CD4-positive, alpha-beta T cell treated with Interferon alpha-2 for 1 hour (primary cell): ENCODE measurements at places on chromosomes 7 and 10.

DNA sequence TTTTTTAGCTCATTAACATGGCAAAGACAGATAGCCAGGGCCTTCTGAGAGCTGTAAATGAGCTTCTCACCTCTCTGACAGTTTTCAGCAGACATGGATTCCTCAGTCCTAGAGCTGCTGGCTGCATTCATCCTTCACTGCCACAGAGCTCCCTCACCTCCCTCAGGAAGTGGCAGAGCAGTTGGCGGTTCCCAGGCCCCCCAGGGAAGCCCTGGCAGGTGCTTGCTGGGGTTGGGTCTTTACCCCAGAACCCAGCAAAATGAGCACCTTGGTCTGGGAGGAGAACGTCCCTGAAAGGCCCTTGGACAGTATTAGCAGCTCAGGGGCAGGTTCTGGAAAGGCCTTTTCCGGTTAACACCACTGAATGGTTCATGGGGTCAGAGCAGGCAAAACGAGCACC is 288.0 kb downstream of the PTPRN2 start:
- no peak for DNase-seq

DNA sequence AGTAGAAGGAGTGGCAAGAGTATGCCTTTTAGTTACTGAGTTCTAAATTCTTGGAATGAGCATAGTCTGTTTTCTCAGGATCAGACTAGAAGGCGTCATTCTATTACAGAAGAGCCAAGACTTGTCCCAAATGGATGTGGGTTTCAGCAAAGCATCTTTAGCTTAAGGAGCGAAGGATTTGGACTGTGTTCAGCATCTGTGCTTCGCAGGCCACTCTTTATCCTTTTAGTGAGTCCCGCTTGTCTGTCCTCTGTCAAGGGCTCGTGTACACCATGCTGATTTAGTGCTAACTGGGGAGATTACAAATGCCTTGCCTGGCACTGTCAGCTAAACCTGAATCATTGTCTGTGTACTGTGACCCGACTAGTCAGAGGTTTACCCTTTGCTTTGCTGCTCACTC is 465.7 kb downstream of the AUTS2 start:
- DNase-seq, result no peak

DNA sequence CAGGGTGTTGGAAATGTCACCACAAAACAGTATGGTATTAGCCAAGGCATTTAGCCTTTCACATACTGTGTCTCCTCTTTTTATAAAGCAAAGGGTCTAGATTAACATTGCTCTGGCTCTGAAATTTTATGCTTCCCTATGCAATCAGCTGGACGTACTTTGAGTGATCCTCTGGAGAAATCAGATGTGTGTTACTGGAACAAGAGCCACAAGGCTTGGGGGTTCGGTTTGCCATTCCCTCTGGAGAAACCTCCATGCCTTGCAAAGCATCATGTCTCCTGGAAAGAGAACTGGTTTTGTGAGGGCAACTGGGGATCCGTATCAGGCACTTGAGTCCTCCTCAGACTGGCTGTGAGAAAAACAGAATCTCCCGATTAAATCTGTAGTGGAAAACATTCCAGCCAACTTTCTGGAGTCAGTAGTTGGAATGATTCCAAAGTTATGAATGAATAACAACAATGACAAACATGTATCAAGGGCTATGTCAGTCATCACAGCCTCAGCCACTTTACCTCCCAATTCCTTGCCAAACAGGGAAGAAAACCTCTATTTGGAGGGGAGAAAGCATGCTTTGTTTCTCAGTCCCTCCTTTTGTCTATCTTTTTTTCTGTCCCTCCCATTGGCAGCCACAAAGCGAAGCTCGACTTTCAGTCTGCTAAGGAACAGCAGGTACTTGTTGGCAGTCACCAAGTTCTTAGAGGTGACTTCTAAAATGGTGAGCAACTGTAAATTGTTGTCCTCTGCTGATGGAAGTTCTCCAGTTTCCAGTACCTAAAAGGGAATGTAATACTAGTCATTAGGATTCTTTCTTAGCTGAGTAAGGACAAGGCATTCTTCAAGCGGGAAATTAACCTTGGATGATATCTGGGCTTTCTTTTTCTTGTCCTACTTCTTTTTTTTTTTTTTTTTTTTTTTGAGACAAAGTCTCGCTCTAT is 864.8 kb upstream of the AUTS2 start:
- DNase-seq, result no peak

DNA sequence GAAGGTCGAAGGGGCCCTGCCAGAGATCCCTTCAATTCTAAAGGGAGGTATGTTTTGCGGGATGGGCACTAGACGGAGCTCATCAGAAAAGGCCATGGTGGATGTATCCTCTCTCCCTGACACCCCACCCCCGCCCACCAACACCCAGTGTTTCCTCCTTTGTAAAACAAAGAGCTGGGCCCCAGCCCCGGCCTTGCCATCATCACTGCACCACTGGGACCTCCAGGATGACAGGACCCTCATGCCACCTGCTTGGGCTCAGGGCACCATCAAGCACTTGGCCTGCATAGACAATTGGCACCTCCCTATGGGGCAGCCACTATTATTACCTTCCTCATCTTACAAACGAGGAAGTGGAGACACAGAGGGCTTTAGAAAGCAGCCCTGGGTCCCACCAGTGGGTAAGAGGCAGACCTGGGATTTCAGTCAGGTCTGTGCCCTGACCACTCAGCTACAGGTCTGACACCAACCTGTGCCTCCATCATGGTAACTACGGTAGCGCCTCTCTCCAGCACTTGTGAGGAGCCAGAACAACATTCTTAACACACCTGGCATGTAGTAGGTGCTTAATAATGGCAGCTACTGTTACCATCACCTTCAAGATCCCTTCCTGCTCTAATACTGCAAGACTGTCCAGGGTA is 2.0 kb downstream of the CALML3 start:
- no peak for DNase-seq

GRCh38 chr7:78703391-78703790 is 750.1 kb downstream of the MAGI2 start:
- DNase-seq, result no peak

- DNase-seq, result no peak
Observed at GRCh38 chr10:133109711-133110110, 22.0 kb downstream of the ADGRA1 start.

GRCh38 chr10:133258818-133259601 is 17.7 kb downstream of the ADAM8 start:
- peak; percentile 85 for DNase-seq

GRCh38 chr7:151796871-151797537 is 79.9 kb downstream of the PRKAG2 start:
- no peak for DNase-seq

GRCh38 chr10:841535-841934 is 90.0 kb downstream of the LARP4B start:
- no peak for DNase-seq

GRCh38 chr10:79165070-79165778 is 96.5 kb downstream of the ZMIZ1 start:
- no peak for DNase-seq

- no peak for DNase-seq
Observed at GRCh38 chr7:65912237-65912636, 39.4 kb downstream of the VKORC1L1 start.

DNA sequence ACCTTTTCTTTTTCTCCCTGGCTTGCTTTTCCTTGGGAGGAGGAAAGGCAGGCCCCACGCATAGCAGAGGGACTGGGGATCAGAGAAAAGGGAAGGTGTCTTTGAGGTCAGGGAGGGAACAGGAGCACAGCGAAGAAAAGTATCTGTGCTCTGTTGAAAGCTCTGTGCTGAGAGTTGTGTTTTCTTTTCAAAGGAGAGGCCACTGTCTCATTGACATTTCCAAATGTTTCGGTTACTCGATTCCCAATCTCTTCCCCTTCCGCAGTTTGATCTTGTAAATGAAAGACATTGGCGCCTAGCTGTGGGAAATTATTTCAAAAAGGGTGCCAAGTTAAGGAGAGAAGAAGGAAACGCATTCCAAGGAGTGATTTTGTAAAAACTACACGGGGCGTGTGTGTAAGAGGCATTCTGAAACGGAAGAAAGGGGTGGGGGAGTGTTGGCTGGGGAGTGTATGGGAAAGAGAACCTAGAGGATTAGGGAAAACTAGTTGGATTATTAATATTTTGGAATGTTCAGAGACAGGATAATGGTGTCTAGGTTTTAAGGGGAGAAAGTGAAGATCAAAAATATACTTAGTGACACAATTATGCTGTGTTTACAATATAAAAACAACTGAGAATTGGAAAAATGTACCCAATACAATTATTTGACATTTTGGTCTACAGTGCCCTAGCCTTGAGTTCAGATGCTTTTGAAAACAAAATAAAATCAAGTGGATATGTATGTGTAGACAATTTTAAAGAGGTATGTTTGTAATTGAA is 708 bp downstream of the KLHDC10 start:
- no peak for DNase-seq

GRCh38 chr7:49771427-49772176 is 1.8 kb upstream of the VWC2 start:
- DNase-seq, result no peak

- DNase-seq, result no peak
Observed at GRCh38 chr10:6624392-6624791, 44.3 kb upstream of the PRKCQ start.

DNA sequence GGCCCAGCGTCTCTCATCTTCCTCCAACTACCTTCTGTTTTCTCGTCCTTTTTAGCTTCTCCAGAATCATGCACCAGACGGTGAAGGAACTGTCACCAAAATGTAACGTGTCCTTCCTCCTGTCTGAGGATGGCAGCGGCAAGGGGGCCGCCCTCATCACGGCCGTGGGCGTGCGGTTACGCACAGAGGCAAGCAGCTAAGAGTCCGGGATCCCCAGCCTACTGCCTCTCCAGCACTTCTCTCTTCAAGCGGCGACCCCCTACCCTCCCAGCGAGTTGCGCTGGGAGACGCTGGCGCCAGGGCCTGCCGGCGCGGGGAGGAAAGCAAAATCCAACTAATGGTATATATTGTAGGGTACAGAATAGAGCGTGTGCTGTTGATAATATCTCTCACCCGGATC is 15.8 kb downstream of the TACR2 start:
- DNase-seq, result no peak

DNA sequence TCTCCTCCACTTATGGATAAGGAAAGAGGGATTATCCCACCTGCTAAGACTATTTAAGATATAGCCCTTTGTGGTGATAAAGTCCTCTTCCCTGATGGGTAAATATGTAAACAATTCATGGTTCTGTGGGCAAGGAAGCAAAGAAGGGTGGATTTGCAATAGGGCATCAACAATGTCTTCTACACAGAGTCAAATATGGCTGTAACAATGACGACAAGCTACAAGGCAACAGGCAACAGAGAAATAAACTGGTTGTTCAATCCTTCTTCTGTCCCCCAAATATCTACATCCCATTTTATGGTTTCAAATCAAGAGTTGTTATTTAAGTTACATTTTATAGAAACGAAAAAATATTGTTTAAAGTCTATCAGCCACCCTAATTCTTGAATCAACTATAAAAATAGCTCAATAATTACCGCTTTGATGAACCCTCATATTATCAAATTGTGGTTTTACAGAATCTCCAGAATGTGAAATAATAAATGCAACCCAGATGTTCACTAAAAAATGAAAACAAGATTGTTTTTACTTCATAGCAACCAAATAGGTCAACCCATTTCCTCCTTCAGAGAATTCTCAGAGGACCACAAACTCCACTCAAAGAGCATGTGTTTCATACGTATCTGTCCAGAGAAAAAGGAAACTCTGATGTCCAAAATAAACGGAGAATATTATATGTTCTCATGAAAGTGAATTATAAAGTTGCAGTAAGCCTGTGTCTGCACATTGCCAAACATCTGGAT is 13.8 kb downstream of the CYTH3 start:
- DNase-seq, result peak; percentile 25

DNA sequence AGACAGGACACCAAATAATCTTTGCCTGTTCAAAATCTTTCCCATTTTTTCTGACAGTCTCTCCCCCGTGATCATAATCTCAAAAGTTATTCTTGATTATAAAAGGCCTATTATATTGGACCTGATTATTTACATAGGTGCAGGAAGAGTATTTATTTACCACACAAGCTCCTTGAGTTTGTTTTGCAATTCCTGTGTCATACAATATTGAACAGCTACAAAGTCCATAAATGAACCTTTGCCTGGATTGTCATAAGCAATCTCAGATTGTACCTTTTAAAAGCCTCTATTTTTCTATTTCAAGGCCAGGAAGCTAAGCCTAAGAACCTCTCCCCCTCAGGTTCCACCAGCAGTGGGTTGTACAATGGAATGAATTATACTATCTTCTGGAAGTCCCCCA is 183.9 kb upstream of the MEOX2 start:
- DNase-seq, result no peak

DNA sequence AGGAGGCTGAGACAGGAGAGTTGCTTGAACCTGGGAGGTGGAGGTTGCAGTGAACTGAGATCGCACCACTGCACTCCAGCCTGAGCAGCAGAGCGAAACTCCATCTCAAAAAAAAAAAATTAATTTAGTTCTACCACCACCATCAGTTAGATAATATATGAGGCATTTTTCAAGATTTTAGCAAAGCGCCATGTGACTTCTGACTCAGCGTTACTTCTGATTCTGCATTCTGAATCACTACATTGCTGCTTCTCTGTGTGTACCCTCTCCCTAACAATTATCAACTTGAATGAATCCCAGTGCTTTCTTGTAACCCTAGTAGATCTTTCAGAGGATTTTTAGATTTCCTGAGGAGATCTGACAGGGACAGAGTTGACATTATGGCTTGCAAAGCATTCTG is 176.8 kb upstream of the SORCS1 start:
- no peak for DNase-seq

DNA sequence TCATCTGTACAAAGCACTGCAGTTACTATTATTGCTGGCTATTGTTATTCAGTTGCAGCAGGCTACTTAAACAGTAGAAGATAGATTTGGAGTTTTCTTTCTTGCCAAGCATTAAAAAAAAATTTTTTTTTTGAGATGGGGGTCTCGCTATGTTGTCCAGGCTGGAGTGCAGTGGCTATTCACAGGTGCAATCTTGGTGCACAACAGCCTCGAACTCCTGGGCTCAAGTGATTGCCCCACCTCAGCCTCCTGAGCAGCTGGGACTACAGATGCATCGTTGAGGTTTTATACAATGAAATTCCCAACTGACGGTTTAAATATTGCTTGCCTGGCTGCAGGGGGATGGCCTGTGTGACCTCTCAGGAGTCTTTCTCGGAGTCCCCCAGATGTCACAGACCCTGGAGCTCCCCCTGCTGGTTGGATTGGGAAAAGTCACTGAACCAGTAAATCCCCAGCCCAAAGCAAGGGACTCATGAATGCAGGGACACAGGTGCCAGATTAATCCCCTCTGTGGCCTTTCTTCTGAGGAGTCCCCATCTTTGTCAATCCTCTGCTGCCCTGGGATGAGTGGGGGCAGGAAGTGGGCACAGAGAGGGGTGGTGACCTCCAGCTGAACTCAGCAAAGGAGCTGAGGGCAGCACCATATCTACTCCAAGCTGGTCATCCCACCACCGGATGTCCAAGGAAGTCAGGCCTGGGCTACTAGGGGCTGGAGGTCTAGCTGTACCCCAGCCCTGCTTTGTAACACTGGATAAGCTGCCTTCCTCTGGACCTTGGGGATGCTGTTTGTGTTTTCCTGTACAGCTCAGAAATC is 149.6 kb downstream of the C10orf105 start:
- DNase-seq, result peak; percentile 63
